Psoas muscle (tissue), 8 donors: ENCODE measurements at places on chromosomes 3 and 15. TPM values are rescaled to one million over a fixed set of nuclear protein-coding genes. Genes with fewer than 3 reads are reported as not detected.

SLC33A1 gene
- 4.2 TPM for polyA plus RNA-seq

NCK1 gene
- polyA plus RNA-seq = 16.2 TPM

GOLGA6L10 gene
- polyA plus RNA-seq = 0.42 TPM

BCL2A1 gene
- 1.2 TPM for polyA plus RNA-seq

C3orf20 gene
- polyA plus RNA-seq = 0.01 TPM

GRCh38 chr3:141057946-141058800 lies 7.0 kb downstream of the SPSB4 start:
- no peaks in the 10 kb centered on the region for H3K4me1 ChIP-seq
- no peak overlapping the region for H3K4me3 ChIP-seq
- H3K27ac ChIP-seq = no peak overlapping the region
- no peaks in the 10 kb centered on the region for H3K27me3 ChIP-seq
- H3K36me3 ChIP-seq = no peaks in the 10 kb centered on the region

DNA sequence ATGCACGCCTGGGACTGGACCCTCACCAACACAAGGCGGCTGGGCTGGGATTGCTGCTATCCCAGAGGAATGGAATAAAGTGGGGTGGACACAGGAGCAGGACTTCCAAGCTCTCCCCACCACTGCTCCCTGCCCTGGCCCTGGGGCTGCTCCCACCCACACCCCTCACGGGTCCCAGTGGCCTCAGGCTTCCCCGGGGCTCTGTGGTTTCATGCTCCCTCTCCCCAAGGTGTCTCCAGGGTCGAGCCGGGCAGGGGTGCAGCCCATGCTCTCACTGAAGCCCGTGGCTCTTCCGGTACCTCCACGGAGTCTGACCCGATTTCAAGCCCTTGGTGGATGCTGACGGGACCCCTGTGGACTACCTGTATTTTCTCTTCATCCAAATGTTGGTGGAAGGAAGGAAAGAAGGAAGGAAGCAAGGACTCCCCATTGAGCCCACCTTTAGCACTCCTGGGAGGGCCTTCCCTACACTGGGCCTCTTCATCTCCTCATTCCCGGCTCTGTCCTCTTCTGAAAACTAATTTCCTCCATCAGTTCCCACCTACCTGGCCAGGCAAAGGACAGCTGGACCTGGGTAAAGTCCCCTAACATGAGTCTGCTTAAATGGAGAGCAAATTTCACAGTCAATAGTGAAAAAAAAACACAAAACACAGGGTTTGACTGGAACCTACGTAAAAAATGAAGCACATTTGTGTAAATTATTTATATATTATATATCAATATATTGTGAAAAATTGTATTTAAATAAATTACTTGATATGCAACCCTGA lies 44.0 kb upstream of the PCSK6 start:
- H3K27me3 ChIP-seq = no peaks in the 10 kb centered on the region
- no peak overlapping the region for H3K27ac ChIP-seq
- no peaks in the 10 kb centered on the region for H3K36me3 ChIP-seq
- no peaks in the 10 kb centered on the region for H3K4me1 ChIP-seq

- no peaks in the 10 kb centered on the region for H3K36me3 ChIP-seq
- no peak overlapping the region for H3K4me3 ChIP-seq
- no peaks in the 10 kb centered on the region for H3K4me1 ChIP-seq
- DNase-seq = no peak
- H3K27me3 ChIP-seq = no peaks in the 10 kb centered on the region
Measured at GRCh38 chr3:105322570-105323273, 44.0 kb upstream of the ALCAM start.

- DNase-seq = no peak
- no peaks in the 10 kb centered on the region for H3K27me3 ChIP-seq
- H3K36me3 ChIP-seq = peaks cover 11% of the 10 kb centered on the region
- no peak overlapping the region for H3K4me3 ChIP-seq
- H3K4me1 ChIP-seq = no peaks in the 10 kb centered on the region
Measured at GRCh38 chr3:58321791-58322190, 10.9 kb upstream of the PXK start.

GRCh38 chr3:119293871-119294695 lies at the start of gene ARHGAP31:
Gene ARHGAP31, plus strand, starts transcription at chr3:119294383. Its CDS starts 522 bp downstream, at chr3:119294905.
- H3K36me3 ChIP-seq = no peaks in the 10 kb centered on the region
- peaks cover 7% of the 10 kb centered on the region for H3K4me1 ChIP-seq

DNA sequence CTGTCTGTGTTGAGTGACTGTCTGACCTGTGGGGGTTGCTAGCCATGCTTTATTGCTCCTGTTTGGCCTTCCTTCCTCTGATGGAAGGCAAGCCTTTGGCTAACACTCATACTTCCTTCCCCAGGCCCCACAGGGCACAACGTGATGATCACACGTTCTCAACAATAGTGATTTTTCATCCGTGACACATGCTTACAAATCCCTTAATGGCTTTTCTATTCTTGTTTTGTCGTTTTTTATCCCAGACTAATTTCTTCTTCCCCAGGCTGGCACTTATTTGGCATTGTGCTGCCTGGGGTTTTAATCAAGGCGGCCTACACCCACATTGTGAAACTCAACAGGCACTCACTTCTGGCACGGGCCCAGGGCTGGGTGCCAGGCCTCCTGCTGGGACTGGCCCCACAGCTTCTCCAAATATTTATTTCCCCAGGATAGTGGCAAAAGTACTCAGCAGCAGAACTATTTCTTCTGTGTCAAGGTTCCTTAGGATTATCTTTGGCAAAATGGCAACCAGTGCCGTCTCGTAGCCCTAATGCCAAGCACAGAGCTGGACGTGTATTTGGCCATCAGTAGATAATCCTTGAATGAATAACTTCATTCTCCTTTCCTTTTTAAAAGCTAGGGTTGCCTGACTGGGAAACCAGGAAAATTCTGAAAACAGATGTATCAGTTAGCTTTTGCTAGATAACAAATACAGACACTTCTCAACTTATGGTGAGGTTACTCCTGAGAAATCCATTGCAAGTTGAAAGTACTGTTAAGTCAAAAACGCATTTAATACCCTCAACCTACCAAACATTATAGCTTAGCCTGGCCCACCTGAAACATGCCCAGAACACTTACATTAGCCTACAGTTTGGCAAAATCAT lies 30.6 kb downstream of the CMTM7 start:
- no peaks in the 10 kb centered on the region for H3K36me3 ChIP-seq
- DNase-seq = peak; percentile 87
- H3K27me3 ChIP-seq = no peaks in the 10 kb centered on the region
- H3K27ac ChIP-seq = peak overlapping the region; percentile 68

GRCh38 chr3:126621171-126621570 lies 33.8 kb downstream of the TXNRD3 start:
- H3K4me1 ChIP-seq = peaks cover 17% of the 10 kb centered on the region
- H3K27ac ChIP-seq = peak overlapping the region; percentile 67
- DNase-seq = peak; percentile 68
- no peaks in the 10 kb centered on the region for H3K36me3 ChIP-seq

GRCh38 chr3:122916580-122916979 lies 111.0 kb downstream of the SEMA5B start:
- no peaks in the 10 kb centered on the region for H3K4me1 ChIP-seq
- H3K4me3 ChIP-seq = no peak overlapping the region
- no peaks in the 10 kb centered on the region for H3K27me3 ChIP-seq
- no peak for DNase-seq
- no peak overlapping the region for H3K27ac ChIP-seq

DNA sequence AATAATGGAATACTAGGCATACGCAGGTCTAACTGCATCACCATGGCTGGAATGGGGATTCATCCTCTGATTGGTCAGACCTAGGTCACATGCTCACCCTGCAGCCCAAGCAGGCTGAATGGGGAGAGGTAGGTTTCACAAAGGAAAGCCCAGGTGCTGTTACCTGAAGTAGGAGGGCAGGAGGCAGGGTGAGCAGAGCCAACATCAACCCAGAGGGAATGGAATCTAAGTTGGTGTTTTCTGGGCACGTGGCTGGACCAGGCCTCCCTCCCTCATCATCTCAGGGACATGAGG lies 6.7 kb upstream of the H1-8 start:
- no peaks in the 10 kb centered on the region for H3K27me3 ChIP-seq
- no peaks in the 10 kb centered on the region for H3K36me3 ChIP-seq
- no peak overlapping the region for H3K27ac ChIP-seq
- H3K4me1 ChIP-seq = no peaks in the 10 kb centered on the region
- H3K4me3 ChIP-seq = no peak overlapping the region

- no peak overlapping the region for H3K4me3 ChIP-seq
- H3K36me3 ChIP-seq = peaks cover 33% of the 10 kb centered on the region
- no peaks in the 10 kb centered on the region for H3K4me1 ChIP-seq
- H3K27me3 ChIP-seq = no peaks in the 10 kb centered on the region
Measured at GRCh38 chr3:186184021-186184420, 75.1 kb upstream of the ETV5 start.

DNA sequence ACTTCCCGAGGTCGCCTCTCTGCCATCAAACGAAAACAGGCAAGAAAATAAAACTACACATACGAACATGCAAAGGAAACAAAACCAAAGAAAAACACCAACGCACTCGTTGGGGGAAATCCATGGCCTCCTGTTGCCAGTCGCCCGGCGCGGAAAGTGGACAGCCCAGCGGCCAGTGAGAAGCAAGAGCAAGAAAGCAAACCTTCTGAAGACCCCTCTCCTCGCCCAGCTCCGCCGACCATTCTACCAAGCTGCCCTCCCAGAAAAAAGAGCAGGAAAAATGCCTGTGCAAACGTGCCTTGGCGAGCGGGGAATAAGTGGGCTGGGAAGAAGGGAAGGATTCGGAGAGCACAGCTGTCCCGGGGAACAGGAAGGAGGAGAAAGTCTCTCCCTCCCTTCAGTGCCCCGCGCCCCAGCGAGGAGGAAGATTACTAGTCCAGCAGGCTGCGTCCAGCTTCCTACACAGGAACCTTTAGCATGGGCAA lies 802 bp upstream of the NECTIN3 start:
- no peaks in the 10 kb centered on the region for H3K36me3 ChIP-seq
- no peaks in the 10 kb centered on the region for H3K4me1 ChIP-seq
- DNase-seq = no peak
- no peaks in the 10 kb centered on the region for H3K27me3 ChIP-seq
- H3K4me3 ChIP-seq = peak overlapping the region; percentile 91

- H3K36me3 ChIP-seq = no peaks in the 10 kb centered on the region
- no peak for DNase-seq
- H3K27me3 ChIP-seq = no peaks in the 10 kb centered on the region
- no peak overlapping the region for H3K4me3 ChIP-seq
Measured at GRCh38 chr15:93527374-93528050, 438.5 kb upstream of the RGMA start.

DNA sequence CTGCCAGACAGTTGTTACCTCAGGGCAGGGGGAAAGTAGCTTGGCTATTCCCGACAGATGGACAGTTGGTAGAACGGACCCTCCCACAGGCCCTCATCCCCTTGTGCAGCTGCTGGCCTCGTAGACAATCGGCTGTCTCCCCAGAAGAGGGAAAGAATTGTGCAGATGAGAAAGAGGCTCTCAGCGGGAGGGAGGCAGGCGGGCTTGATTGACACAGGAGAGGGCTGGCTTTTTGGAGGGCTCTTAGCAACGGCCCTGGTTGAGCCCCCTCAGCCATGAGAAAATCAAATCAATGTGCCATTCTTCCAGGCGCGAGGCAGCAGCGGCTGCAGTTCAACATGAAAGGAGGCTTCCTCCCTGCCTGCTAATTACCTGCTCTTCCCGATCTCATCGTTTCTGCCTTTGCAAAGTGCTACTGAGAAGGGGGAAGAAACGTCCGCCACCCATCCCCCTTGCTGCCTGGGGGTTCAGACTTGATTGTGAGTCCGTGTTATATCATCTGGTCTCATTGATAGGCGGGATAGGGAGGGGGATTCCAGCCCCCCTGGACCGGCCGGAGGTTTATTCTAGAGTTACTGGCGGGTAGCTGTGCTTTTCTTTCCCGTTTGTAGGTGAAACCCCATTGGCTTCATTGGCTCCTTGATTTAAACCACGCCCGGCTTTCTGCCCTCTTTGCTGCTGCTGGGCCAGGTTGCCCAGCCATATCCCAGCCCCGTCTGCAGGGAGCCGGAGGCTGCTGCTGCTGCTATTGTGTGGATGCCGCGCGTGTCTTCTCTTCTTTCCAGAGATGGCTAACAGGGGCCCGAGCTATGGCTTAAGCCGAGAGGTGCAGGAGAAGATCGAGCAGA lies at the start of gene TAGLN3:
TSS of gene TAGLN3 (plus strand) at position 287 of the 848 bp plus-strand sequence. CDS start at position 788, 501 bp downstream.
- DNase-seq = no peak
- peak within 1 kb of the TSS; percentile 55 for H3K4me3 ChIP-seq
- peaks cover 16% of the 10 kb centered on the region for H3K27me3 ChIP-seq
- no peaks in the 10 kb centered on the region for H3K36me3 ChIP-seq
- H3K4me1 ChIP-seq = no peaks in the 10 kb centered on the region
- no peak within 1 kb of the TSS for H3K27ac ChIP-seq
